Activated CD8-positive, alpha-beta memory T cell treated with anti-CD3 and anti-CD28 coated beads, Interleukin-2, amount 10 ng/mL, durations not matched to agents 7 days and 5 days (primary cell): ENCODE measurements at places on chromosomes 6 and 20.

DNA sequence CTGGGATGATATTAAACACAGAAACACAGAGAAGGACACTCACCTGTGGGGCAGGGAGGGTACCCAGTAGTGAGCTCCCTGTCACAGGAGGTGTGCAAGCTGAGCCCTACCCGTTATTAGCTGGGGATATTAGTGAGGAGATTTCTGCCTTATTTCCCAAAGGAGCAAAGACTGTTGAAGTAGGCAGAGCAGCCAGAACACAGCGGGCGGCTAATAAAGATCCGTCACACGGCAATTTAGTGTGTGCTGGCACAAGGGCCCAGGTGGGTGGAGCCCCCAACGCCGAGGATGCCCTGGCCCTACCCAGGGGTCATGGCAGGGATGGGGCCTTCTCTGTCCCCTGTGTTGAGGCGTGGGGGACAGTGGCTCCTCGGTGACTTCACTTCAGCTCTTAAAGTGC lies 8.3 kb downstream of the VSTM2L start:
- DNase-seq, result no peak

GRCh38 chr6:88517737-88518136 lies 351.6 kb upstream of the CNR1 start:
- no peak for DNase-seq

DNA sequence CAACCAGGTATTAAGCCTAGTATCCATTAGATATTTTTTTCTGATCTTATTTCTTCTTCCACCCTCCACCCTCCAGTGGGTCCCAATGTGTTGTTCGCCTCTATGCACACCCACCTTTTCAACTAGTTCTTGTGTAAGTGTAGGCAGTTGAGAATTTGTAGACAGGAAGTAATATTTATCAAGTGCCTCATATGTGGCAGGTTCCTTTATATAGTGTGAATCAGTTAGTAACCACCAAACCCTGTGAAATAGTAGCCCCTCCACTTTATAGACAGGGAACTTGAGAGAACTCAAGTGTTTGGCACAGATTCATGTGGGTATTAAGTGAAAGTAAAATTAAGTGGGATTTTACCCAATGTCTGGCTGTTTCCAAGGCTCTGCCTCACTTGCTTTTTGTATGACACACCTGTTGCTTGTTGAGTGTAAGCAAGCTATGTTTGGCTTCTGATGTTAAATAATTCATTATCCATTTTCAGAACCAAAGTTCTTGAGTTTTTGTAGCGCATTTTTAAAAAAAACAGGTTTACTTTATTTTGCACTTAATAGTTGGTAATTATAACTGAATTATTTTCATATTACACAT lies 24.8 kb downstream of the AFDN start:
- no peak for DNase-seq

- DNase-seq, result peak; percentile 91
These were observed 4.6 kb upstream of the LSM14B start for GRCh38 chr20:62117658-62118057.

- DNase-seq, result no peak
These were observed 2.9 kb upstream of the LY6G6D start for GRCh38 chr6:31712296-31712695.

DNA sequence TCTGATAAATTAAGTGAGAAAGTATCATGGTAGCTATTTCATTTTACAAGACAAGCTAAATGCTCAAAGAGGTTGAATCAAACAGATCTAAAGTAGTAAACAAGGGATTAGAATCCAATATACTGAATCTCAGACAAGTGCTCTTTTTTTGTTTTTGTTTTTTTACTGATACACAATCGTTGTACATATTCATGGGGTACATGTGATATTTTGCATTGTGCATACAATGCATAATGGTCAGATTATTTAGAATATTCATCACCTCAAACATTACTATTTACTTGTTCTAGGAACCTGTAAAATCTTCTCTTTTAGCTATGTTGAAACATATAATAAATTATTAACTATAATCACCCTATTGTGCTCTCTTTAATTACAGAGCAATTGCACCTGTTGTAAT lies 57.0 kb upstream of the HCRTR2 start:
- no peak for DNase-seq

- no peak for DNase-seq
These were observed 937 bp downstream of the SPACA1 start for GRCh38 chr6:88048578-88048977.

GRCh38 chr6:23414051-23414445 lies 712.0 kb upstream of the NRSN1 start:
- no peak for DNase-seq

- no peak for DNase-seq
These were observed 9.2 kb downstream of the RBBP8NL start for GRCh38 chr20:62417981-62418708.

GRCh38 chr6:22636452-22636851 lies 67.1 kb downstream of the HDGFL1 start:
- no peak for DNase-seq

- DNase-seq, result no peak
These were observed 53.4 kb downstream of the AKAP12 start for GRCh38 chr6:151292974-151293687.

DNA sequence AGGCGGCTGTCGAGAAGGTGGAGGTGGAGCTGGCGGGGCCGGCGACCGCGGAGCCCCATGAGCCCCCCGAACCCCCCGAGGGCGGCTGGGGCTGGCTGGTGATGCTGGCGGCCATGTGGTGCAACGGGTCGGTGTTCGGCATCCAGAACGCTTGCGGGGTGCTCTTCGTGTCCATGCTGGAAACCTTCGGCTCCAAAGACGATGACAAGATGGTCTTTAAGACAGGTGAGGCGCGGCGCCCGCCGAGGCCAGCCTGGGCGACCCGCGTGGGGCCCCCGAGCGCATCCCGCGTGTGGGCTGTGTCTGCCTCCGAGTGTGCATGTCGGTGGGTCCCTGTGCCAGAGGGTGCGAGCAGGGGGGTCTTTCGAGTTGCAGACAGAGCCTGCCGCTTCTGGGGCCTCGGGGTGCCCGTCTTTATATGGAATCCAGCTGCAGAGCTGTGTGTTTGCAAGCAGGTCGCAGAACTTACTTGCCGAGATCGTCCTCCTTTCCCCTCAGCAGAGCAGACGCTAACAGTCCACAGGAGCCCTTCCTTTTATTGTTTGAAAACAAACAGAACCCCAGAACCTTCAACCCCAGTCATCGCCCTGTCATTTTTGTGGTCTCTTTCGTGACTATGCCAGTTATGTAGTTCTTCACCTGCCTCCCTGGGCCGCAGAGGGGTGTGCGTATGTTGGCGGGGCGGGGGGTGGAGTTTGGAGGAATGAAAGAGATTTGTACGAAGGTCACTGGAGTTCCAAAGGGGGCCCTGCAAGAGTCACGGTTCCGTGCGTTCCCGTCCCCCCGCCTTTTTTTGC lies 766 bp downstream of the SLC16A10 start:
- DNase-seq, result peak; percentile 70

DNA sequence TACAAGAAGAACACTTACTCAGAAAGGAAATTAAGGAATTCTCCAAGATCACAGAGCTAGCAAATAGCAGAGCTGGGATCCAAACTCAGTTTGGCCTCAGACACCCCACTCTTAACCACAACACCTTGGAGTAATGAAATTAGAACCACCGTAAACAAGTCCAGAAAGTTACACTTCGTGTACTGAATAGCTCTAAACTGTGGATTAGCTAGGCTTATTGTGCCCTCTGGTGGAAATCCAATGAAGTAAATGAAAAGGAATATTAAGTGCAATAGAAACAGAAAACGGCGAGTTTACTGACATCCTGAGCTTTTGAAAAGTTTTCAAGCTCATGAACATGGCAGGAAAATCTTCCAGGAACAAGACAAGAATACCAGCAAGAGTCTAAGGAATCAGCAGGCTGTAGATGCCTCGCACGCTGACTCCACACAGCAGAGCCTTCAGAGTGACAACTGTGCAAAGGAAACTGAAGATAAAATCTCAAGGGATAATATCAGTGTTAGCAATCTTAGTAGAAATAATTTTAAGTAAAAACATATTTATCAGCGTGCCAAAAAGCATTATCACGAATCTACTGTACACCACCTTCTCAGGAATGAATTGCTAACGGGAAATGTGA lies 34.6 kb downstream of the FBXO5 start:
- no peak for DNase-seq

DNA sequence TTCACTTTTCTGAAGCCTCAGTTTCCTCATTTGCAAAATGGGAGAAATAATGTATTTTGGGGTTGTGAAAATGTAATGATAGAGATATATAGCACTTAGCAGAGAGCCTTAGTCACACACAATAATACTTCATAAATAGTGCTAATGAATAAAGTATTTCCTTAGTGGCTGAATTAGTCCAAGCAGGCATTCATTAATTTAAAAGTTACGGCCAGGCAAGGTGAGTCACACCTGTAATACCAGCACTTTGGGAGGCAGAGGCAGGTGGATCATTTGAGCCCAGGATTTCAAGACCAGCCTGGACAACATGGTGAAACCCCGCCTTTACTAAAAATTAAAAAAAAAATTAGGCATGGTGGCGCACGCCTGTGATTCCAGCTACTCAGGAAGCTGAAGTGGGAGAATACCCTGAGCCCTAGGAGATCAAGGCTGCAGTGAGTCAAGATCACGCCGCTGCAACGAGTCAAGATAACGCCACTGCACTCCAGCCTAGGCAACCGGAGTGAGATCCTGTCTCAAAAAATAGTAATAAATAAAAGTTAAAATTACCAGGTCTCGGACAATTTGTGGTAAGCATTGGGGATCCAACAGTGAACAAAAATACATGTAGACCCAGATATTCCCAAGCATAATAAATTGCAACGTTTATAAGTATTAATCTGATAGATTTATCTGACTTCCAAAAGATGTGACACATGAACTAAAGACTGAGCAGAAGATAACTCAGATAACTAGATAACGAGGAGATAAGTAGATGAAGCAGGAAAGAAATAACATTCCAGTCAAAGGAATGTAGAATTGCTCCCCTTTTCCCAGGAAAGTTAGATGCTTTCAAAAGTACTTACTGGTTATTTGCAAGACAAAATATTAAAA lies 2.1 kb upstream of the IBTK start:
- no peak for DNase-seq

DNA sequence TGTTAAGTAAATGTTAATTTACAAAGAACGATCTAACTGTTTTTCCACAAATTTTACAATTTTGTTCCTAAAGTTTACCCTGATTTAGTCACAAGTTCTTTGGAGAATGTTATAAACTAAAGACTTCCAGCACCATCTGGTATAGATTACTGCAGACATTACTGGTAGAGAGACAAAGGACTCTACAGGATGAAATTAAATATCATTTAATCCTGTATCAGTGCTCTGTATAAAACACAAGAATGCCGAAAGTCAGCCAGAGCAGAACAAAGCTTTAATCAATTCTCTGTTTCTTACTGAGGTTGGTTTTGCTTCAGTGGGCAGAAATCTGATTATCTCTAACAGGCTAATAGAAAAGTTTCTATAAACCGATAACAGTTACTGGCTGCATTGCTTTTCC lies 763.6 kb downstream of the TENT5A start:
- DNase-seq, result no peak

DNA sequence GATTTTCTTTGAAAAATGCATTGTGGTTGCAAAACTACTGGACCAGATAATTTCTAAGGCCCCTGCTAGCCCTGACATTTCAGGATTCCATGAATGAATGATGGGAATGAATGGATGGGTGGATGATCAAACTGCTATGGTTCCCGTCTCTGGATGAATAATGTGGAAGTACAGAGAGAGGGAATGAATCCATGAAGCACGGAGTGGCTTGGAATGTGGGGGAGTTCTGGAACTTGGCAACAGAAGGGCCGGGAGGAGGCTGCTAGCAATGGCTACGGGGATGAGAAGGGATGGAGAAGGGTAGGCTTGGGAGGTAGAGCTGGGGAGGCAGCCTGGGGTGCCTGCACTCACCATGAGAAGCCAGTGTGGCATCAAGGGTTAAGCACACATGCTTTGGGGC lies 84.8 kb downstream of the NCR2 start:
- DNase-seq, result no peak

- no peak for DNase-seq
These were observed 124.7 kb upstream of the MARCKS start for GRCh38 chr6:113732384-113732966.

DNA sequence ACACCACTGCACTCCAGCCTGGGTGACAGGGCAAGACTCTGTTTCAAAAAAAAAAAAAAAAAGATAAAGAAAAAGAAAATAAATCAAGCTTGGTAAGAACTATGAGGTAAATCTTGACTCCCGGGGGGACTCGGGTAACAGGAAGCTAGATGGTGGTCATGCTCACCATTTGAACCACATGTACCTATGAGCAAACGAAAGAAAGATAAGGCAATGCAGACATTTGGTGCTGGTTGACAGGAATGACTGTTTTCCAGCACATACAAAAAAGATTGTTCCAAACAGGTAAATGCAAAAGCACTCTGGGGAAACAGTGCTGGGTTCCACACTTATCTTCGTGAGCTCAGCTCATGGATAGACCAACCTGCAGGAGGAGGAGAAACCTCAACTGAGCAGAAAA lies 22.8 kb upstream of the PTPN1 start:
- peak; percentile 84 for DNase-seq

DNA sequence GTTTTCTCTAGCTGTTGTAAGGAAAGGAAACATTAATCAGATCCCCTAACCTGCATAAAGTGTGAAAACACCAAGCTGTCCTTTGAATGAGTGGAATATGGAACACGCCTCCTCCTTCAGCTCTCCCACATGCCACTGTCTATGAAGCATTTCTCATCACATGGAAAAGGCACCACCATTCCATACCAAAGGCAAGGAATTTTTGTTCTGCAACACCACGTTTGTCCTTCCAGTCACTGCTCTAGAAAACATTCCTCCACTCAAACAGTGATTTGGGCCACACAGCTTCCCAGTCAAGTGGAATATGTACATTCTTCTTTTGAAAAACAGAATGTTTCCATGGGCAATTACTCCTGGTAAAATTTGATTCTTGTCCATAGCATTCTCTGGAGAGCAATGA lies 120.1 kb downstream of the OPRM1 start:
- DNase-seq, result no peak

DNA sequence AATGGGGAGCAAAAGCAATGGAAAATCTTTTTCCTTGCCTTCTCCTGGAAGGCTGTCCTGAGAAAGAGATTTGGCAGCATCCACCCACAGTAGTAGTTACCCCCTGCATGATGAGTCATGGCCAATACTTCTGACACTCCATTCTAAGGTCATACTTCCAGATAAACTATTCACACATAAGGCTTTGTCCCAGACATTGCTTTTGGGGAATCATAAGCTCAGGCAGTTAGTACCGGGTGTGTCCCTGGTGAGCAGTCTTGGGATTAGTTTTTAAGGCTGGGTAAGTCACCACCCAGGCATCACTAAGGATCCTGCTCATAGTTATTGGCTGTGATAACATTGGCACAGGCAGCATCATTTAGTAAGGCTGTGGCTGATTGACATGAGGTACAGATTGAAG lies 160.6 kb upstream of the GGTLC1 start:
- no peak for DNase-seq

DNA sequence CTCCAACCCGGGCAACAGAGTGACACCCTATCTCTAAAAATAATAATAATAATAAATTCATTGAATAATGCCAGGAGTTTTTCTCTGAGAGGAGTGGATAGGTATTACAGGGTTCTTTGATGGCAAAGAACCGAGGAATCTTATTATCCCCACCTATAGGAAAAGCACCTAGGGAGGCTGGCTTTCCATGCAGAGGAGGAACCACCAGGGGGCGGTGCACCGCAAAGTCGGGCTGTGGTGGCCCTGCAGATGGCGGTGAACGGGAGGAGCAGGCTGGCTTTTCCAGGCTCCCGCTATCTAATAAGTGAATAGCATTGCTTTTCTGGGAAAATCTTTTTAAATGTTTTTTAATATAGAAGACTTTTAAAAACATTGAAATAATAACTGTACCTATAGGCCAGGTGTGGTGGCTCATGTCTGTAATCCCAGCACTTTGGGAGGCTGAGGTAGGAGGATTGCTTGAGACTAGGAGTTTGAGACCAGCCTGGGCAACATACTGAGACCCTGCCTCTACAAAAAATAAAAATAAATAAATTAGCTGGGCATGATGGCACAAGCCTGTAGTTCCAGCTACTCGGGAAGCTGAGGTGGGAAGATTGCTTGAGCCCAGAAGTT lies 864.2 kb downstream of the KIF16B start:
- peak; percentile 41 for DNase-seq
